ENCODE measurements at places on chromosomes 2 and 18.
A peak's percentile ranks its signal among the peaks of the same experiment; 100 is the strongest.

DNA sequence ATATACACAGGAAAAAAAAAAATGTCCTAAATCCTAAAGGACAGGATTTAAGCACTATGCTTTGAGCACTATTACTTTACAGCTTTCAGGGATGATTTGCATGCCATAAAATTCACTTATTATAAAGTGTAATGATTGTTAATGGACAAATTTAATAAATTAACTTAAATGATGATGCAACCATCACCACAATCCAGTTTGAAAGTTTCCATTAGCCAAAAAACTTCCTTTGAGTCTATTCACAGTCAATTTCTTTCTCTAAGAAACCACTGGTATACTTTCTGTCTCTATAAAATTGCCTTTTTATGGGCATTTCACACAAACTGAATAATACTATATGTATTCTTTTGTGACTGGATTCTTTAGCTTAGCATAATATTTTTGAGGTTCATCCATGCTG is 111.1 kb upstream of the RIOK3 start:
- DNase-seq, result no peak

GRCh38 chr2:108278631-108279030 is 10.1 kb upstream of the SULT1C2 start:
- DNase-seq, result peak; percentile 35

DNA sequence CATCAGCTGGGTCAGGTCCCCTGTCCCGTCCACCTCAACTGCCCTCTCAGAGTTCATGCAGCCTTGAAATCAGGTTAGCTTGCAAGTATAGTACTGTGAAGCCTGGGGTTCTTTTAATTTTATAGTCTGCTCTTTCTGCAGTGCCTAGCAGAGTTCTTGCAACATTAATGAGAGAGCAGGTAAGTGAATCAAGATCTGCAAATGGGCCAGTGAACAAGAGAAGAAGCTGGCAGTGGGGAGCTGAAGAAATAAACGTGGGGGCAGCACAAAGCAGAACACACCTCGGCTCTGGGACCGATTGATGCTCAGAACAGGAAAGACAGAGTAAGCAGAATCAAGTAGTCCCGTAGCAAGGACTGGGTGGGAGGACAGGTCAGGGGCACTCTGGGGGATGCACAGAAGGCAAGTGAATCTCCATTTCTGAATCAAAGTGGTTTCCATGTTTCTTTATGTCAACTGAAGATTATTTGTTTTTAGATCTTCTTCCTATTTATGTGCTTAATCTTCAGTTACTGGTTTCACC is 675.5 kb downstream of the RNF144A start:
- DNase-seq, result no peak

DNA sequence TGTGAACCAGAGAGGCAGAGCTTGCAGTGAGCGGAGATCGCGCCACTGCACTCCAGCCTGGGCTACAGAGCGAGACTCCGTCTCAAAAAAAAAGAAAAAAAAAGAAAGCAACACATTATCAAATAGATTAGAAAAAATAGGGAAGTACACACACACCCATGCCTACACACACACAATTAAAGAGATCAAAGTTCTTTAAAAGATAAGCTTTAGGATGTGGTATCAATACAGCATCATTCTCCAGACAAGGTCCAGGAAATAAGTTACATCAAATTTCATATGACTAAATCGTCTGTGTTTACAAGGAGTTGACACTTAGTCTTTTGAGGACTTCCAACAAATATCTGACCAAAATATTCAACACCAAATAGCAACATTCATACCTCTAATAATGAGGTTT is 25.7 kb downstream of the PGAP1 start:
- no peak for DNase-seq

DNA sequence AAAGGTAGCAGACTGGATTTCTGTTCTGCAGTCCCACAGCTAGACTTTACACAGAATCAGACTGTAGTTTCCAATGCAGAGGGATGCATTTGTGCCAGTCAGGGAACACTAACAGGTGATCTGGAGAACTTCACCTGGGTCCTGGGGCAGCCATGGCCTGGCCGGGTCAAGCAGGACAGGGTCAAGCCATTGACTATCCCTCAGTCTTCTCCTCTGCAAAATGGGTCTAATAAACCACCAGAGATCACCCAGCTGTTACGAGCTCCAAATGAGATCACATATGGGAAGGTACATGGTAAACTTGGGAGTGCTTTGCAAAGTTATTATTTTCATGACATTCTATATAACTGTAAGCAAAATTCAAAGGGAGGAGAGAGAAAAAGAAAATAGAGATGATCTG is 294.1 kb downstream of the CDCA7 start:
- no peak for DNase-seq

DNA sequence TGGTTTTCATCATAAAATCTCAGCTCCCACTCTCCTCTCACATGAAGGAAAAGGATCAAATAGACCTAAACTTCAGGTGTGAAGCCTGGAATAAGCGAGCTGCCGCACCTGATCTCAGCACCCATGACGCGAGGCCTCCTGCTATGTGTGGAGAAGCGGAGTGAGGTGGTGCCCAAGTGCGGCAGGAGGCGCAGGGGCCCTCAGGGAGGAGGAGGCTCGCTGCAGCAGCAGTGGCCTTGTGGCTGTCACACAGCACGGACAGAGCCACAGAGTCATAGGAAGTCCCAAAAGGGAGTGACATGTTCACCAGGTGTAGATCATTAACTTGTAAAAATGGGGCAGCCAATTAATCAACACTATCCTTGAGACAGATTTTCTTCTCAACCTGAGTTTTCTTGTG is 9.1 kb downstream of the SCLY start:
- DNase-seq, result no peak

DNA sequence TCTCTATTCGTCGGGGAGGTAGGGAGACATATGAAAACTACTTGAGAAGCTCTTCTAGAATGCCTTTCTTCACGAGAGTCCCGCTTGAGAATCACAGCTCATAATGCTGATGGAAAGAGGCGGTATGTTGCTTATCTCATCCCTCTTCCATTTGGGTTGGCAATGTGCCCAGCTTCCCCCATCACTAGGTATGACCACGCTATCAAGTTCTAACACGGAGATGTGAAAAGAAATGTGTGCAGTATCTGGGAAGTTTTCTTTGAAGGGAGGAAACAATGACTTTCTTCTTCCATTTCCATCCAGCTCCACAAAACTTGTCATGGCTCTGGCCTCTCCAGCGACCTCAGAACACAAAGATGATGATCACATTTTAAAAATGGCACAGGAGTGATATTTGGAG is 742.4 kb downstream of the DCDC2C start:
- no peak for DNase-seq

DNA sequence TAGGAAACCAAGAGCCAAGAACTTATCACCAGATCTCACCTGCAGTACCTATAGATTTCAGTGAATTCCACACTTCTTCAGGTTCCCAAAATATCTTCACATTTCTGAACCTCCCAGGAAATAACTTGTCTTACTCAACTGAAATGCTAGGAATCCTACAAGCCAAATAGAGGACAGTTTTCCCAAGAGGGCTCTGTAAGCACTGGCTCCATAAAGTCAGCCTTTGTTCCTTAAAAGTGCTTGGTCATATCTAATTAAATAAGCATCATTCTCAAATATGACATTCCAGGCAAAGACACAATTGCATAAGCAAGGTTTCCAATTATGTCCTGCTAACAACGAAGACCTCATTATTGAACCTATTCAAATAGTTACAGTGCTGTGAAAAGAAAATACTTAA is 154.6 kb upstream of the MGAT5 start:
- DNase-seq, result no peak

DNA sequence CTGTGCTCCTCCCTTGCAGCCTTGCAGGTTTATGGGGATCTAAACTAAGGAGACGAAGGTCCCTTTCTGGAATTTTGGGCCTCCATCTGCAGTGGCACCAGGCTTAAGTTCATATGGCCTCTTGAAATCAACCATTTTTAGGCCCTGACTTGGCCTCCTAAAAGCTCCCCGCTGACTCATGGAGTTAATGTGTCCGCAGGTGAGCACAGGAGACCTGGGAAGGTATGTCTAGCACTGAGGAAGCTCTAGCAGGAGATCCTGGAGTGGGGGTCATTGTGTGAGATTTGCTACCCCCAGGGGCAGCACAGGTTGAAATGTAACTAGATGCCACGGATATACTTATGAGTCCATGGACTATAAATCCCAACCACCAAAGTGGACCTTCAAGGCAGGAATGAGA is 95.9 kb upstream of the CELF4 start:
- no peak for DNase-seq

- no peak for DNase-seq
Observed at GRCh38 chr2:24840164-24840869, 47.1 kb downstream of the CENPO start.

DNA sequence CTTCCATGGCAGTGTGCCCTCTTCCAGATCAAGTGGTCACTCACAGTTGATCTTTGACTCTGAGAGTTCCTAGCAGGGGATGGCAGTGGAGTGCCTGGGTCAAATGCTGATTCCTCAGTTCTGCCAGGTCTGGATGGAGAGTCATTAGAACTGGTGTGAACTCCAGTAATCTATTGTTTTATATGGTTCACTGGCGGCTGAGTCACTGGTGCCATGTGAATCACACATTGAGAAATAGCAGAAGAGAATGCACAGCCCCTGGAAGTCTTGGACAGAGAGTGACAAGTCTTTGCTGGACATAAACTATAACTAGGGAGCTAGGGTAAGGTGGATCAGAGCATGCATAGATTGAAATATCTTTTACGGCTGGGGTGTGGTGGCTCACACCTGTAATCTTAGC is 86.9 kb downstream of the EIF2AK3 start:
- DNase-seq, result peak; percentile 88

DNA sequence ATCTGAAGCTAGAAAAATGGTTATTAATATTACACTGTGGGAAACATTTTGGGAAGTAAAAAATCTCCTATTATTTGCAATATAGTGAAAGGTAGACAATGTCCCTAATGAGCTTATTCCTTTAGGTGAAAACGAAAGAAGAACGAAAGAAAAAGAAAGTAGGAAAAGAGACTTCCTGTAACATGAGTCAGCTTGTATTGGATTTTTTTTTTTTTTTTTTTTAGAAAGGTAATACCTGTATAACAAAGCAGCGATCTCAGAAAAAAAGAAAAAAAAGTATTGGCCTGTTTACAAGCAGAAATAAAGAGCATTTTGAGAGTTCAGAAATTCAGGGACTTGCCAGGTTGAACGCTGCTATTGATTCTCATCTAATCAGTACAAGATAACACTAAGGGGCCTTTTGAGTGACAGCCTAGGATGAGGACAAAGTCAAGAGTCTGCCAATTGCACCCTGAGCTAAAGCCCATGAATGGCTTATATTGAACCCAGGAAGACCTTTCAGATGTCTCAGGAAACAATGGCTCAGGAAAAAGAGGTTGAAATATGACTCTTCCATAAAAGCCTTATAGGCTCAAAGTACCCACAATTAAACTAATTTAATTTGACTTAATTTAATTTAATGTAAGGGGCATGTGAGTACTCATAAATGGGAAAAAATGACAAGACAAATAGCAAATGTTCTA is 615.6 kb upstream of the CDH2 start:
- peak; percentile 33 for DNase-seq

GRCh38 chr2:18245375-18245774 is 315.1 kb downstream of the RDH14 start:
- DNase-seq, result no peak

DNA sequence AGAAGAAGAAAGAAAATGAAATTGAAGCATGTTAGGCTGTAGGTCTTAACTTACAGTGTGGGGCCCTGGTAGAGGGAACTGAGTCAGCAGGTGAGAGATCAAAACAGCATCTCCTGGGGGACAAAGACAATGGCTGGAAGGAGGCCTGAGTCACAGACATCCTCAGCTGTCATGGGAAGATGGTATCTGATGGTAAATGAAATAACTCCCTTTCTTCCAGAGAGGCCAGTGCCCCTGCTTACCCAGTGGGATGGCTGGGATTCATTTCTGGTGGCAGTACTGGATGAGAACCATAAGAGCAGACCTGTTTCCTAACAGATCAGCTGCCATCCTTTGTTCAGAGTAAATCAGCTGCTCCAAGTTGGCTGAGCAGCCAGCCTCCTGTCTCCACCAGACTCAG is 251.3 kb upstream of the EPAS1 start:
- no peak for DNase-seq

GRCh38 chr2:70554338-70554892 is 789 bp upstream of the TGFA start:
- no peak for DNase-seq

DNA sequence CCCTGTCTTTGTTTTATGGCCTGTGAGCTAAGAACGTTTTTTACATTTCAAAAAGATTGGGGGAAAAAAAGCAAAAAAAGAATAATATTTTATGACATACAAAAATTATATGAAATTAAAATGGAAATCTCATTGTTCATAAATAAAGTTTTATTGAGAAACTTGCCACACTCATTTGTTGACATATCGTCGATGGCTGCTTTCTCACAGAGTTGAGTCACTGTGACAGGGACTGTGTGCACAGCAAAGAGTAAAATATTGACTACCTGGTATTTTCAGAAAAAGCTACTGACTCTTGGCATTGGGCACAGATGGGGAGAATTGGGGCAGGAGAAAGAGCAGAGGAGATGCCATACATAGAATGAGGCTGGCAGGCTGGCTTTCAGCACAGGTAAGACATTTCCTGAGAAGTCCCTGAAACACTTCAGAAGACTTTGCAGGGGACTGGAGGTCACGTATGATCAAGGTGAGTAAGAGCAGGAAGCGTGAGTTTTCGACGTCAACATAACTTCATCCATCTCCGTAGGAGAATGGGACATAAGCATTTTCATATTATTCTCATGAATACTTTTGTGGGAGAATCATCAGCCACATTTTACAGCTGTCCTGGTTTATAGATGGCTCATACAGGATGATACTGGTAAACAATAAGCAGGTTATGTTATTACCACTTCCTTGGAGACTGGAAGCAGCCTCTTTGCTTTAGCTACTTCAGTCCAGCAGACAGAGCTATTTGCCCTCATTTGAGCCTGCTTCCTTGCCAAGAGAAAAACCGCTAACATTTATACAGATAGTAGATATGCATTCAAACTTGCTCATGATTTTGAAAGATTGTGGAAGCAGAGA is 32.5 kb upstream of the PUM2 start:
- no peak for DNase-seq

DNA sequence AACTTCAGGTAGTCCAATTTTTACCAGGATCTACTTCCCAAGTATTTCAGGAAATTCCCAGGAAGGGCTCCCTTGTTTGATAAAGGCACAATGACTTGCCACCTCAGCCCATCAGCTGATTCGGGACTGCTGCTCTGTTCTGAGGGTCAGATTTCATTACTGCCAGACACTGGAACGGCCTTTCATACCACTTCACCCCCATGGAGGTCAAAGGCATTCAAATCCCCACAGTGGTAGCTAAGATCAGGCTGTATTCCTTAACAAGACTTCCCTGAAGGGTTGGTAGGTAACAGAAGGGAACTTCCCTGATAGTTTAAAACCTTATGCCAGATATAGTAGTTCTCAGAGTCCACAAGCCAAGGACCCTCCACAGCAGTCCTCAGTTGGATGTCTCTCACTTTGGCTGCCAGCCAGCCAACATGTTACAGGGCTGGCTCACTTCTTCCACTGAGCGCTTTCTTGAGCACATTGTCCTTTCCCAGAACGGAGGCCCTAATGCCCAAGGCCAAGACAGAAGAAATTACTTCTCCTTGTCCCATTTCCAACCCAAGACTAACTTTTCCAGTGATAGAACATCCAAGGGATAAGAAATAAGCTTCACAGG is 40.0 kb upstream of the GLS start:
- DNase-seq, result no peak

Data from MCF 10A (cell line).